ENCODE measurements at places on chromosomes 5 and 9.
A peak's percentile ranks its signal among the peaks of the same experiment; 100 is the strongest.

- DNase-seq = no peak
These were observed 258.4 kb upstream of the DAPK1 start for GRCh38 chr9:87239312-87239711.

DNA sequence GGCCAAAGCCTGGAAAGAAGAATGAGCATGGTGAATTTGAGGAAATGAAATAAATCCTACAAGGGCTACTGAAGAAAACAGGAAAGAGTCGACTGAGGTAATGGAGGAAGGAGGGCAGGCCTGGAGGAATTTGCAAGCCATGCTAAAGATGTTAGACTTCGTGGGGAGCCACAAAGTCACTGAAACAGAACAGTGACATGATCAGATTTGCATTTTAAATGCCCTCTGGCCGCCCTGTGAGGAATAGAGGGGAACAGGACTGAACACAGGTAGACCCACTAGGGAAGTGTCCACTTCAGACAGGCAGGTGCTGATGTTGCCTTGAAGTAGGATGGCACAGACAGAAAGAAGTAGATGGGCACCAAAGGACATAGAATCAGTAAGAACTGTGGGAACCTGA, 42.8 kb upstream of the RLN1 start:
- no peak for DNase-seq

DNA sequence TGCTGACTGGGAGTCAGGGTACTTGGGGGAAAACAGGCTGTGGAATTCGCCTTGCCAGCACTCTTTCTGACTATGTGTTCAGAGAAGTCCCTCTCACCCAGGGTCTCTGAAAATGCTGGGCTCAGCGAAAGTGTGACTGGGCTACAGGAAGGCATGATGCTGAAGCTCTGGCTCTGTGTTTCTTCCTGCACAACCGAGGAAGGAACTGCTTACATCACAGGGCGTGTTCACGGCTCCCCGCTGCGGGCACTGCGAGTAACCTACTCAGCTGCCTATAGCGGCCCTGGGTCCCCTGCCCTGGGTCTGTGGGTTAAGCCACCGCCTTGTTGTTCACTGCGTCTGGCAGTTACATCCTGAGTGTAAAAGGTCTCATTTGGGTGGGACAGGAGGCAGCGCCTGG, 222.4 kb upstream of the IRX4 start:
- DNase-seq = no peak

- no peak for DNase-seq
These were observed 159.1 kb downstream of the LRRC70 start for GRCh38 chr5:62737766-62738165.

- DNase-seq = no peak
These were observed 23.4 kb upstream of the CLK4 start for GRCh38 chr5:178650214-178650613.

- DNase-seq = peak; percentile 46
These were observed 138.6 kb downstream of the ARHGEF28 start for GRCh38 chr5:73764586-73764985.

- peak; percentile 89 for DNase-seq
These were observed at the start of gene AK3 for GRCh38 chr9:4740638-4741364. Gene AK3, minus strand, starts transcription at chr9:4741202. Its CDS starts 115 bp downstream, at chr9:4741087.

GRCh38 chr9:29039258-29039657, 1466.0 kb upstream of the C9orf72 start:
- DNase-seq = peak; percentile 22

- peak; percentile 53 for DNase-seq
These were observed 89.9 kb upstream of the TXNDC8 start for GRCh38 chr9:110427497-110428104.

- DNase-seq = no peak
These were observed 38.9 kb downstream of the GLRX start for GRCh38 chr5:95783661-95784060.

GRCh38 chr9:21708260-21708711, 94.2 kb upstream of the MTAP start:
- no peak for DNase-seq

Data from astrocyte of the spinal cord (primary cell).